ENCODE measurements at places on chromosomes 3 and 15.

- DNase-seq = no peak
These were observed 5.1 kb downstream of the ABI3BP start for GRCh38 chr3:100988080-100988479.

DNA sequence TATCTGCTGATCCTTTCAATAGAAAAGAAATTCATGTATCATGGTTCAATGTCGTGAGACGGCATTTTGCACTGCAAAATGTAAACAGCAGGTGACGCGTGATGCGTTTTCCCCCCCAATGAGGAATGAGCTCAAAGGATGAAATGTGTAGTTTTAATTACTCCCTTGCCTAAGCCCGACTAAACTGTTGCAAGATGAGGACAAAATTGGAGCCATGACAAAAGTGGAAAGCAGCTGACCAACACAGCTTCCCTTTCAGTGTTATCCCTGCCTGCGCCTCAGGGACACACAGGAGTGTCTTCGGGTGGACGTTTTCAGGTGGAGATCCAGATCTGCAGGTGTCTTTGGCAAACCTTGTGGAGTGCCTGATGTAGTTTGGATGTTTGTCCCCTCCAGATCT lies 92.0 kb downstream of the GABRG3 start:
- DNase-seq = no peak

GRCh38 chr3:55474213-55474632 lies 12.9 kb downstream of the WNT5A start:
- no peak for DNase-seq

GRCh38 chr15:89459271-89460038 lies 36.9 kb downstream of the RHCG start:
- DNase-seq = no peak

DNA sequence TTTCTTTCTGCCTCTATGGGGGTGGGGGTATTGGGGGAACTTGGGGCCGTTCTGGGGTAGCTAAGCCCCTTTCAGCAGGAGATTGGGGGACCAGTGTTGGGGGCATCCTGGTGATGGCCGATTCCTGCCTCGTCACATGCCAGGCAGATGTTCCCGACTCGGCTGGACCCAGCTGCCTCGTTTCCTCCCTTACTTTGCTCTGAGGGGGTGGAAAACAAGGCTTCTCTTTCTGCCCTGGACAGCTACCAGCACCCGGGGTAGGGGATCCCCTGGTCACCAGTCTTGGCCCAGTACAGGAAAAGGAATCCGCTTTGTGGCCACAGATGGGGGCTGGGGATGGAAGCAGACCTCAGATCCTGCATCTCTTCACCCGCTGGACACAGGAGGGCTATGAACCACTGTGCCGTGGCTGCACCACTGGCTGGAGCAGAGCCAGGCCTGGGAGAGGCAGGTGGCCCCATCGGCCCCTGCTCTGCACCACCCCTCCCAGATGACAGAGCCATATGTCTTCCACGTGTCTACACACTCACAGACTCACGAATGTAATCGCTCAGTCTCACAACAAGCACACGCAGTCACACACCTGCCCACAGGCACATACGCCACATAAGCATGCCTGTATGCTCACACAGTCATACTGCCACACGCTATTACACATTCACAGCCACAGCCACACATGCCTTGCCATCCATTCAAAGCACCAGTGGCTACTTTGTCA lies 12.4 kb downstream of the SNX33 start:
- no peak for DNase-seq

- no peak for DNase-seq
These were observed 170.0 kb downstream of the MINAR1 start for GRCh38 chr15:79602180-79602579.

DNA sequence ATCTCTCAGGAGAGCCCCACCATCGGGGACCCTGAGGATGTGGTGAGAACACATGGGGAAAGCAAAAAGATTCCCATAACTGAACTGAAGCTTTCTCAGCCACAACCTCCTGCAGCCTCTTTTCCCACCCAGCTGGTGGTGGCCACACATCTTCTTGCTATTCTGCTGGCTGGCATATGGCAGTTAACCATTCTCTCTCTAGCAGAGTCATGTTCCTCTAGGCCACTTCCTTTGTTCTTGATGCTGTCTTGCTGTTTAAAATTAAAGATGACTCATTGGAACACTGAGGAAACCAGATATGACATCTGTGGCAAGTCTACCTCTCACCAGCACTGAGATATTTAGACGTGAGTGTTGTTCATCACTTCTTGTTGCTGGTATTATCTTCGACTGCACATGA lies 180.3 kb upstream of the ROBO2 start:
- no peak for DNase-seq

DNA sequence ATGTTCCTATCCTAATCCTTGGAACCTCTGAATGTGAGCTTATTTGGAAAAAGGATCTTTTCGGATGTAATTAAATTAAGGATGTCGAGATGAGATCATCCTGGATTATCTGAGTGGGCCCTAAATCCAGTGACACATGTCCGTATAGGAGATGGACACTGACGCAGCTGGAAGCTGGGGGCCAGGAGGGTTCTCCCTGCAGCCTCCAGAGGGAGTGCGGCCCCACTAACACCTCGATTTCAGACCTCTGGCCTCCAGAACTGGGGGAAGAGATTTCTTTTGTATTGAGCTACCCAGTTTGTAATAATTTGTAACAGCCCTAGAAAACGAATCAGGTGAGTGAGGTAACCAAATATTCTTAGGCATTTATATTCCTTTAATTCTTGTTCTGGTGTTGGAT lies 2.5 kb downstream of the DNAJB8 start:
- no peak for DNase-seq

DNA sequence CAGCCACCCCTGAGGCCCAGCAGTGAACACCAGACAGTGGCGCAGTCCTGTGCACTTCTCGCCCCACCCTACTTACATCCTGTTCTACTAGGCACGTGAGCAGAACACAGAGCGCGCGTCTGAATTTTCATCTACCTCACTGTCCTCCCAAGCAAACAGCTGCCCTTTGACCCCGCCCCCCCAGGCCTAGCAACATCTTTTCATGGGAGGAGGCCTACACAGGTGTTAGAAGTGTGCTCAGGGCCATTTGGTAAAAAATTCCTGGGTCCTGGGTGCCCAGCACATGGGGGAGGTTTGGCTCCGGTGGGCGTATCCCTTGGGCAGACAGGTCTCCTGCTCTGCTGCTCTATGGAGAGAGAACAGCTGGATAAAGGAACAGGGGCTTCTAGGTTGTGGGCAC lies 95.0 kb downstream of the MYLK start:
- no peak for DNase-seq

- DNase-seq = no peak
These were observed 32.4 kb upstream of the MTMR10 start for GRCh38 chr15:31023841-31024240.

- DNase-seq = no peak
These were observed 9.1 kb upstream of the TICRR start for GRCh38 chr15:89566181-89566580.

DNA sequence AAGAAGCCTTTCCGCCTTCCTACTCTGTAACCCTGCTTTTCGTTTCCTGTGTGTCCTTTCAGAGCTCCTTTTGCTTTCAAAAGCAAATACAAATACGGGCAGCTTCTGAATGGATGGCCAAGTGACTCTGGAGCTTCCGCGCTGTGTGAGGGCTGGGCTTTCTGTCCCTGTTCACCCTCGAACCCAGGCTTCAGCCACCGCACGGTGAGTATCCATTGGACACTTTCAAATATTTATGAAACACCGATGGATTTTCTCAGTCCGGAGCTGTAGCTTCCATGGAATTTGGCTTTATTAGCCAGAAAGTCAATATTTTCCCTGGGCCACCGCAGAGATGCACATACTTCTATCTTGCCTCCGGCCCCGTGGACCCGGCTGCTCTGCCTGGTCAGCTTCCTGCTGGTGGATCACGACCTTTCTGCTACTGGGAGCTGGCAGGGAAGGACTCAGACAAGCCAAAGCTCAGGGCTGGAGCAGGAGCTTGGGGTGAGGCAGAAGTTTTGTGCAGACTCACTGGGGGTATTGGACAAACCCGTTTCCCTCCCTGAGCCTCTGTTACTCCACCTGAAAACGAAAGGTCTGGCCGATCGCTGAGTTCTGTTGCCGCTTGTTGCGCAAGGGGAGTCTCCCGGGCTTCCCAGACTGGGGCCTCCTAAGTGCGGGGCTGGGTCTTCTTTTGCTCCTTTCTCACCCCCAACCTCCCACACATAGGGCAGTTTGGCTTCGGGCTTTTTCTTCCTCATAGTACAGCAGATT lies 63.6 kb downstream of the LINGO1 start:
- no peak for DNase-seq

- DNase-seq = no peak
These were observed 131.3 kb upstream of the SNRPN start for GRCh38 chr15:24823473-24823872.

GRCh38 chr15:53102483-53102882 lies 312.3 kb upstream of the ONECUT1 start:
- DNase-seq = no peak

DNA sequence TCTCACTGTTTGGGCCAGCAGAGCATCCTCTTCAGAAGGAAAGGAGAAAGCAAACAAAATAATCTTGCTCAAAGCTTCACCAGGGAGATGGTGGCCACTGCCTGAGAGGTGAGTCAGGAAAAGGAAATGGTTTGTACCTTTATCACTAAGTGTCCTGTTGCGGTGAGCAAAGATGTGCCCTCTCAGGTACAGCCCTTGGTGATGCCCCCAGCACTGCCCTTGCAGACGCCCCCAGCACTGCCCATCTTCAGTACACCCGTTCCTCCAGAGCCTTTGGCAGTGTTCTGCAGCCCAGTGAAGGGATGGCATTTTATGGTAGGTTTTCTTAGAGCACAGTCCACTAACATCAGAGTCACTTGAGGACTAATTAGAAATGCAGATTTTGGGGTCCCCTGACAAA lies 92.3 kb downstream of the ZNF621 start:
- DNase-seq = no peak

DNA sequence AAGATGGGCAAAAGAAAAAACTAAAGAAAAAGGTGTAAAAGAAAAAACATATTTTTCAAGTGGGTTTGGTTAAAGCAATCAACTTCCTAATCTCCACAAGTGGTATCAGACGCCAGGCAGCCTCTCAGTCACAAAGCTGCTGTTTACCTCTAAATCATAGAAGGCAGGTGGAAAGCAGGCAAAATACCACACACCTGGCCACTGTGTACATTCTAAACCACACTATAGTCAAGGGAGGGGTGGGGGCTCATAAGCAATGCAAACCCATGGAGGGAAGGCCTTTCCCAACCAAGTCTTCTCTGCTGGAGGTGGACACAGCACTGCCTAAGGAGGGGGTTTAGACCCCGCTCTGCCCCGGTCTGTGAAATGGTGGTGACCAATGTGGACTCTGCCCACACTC lies 50.4 kb downstream of the MCF2L2 start:
- no peak for DNase-seq

DNA sequence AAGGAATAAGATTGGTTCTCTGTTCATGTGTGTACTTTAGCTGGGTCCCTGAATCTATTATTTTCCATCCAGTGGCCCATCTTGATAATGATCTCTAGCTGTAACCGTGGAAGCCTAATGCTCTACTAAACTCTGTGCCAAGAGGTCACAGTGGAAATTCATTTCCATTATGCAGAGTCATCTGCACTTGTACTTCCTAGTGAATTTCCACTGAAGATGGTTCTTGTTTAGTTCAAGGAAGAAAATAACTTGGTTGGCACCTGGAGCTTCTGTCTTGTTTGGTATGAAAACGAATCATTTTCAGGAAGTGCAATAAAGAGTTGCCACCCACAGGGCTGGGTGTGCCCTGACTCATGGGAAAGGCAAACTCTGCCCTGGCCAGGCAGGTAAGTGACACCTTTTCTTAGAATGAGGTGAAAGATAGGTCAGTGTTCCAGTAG lies 10.3 kb downstream of the LPP start:
- no peak for DNase-seq

DNA sequence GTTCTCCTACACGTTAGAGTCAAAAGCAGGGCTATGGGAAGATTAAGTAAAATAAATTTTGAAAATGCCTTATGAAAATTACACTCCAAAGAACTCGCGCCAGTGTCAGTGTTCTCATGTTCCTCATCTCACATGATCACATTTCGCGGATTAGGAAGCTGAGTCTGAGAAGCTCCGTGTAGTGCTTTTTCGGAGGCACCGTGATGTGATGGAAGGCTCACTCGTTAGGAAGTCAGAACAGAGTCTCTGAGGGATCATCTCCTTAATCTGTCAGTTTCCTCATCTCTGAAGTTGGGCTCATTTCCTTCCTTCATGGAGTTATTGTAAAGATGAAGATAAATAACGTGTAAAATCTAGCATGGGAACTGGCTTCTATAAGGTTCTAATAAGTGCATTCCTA lies 3.2 kb downstream of the ADIPOQ start:
- DNase-seq = no peak

- DNase-seq = no peak
These were observed 55.2 kb downstream of the PLD1 start for GRCh38 chr3:171755015-171755589.

DNA sequence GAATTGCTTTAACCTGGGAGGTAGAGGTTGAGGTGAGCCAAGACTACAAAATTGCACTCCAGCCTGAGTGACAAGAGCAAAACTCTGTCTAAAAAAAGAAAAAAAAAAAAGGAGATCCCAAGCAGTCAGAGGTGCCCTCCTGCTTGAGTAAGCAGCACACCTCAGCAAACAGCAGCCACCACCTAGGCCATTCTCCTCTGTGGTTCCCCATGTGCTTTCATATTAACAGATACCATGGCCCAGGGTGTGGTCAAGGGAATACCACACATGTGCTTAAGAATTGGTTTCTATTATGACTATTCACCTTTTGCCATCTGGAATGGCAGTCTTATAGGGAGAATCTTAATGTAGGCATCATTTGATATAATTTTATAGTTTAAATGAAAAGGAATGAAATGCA lies 24.7 kb upstream of the CSPG5 start:
- DNase-seq = no peak

GRCh38 chr15:91632176-91632575 lies 221.3 kb upstream of the SLCO3A1 start:
- no peak for DNase-seq

DNA sequence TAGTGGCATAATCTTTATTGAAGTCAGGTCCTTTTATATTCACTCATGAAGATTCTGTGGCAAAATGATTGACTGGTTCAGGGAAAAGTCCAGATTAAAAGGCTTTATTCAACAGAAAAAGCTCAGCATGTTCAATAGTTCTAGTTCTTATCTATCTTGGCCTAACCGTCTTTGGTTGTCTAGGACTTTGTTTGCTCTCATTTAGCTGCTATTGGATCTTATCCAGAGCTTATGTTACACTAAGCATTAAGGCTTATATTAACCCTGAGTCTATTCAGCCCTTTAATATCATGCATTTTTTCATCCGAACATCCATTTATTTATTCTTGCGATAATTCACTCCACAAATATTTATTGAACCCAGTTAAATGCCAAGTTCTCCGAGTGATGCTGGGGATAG lies 601.0 kb upstream of the SGO1 start:
- DNase-seq = no peak

GRCh38 chr3:179454887-179455286 lies 3.6 kb upstream of the GNB4 start:
- DNase-seq = no peak

DNA sequence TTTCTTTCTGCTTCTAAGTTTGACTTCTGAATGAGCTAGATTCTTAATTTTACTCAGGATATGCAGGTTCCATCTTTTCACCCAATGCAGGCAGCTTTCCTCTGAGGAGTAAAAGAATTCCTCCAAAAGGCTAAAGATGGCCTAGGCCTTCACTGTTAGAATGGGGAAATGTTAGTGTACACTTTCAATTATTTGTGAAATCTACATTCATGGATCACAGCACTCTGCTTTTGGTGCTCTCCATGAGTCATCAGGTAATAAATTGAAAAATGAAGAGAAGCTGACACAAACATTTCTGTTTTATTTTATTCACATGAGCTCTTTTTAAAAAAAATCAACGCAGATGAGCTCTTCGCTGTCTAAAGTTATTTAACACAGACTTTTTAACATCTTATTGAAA lies 502.5 kb upstream of the GOLIM4 start:
- no peak for DNase-seq

- DNase-seq = no peak
These were observed 316.0 kb upstream of the CBLB start for GRCh38 chr3:106184540-106185457.

Measured in anterior cingulate cortex (tissue), 58 donors.